Esophagus muscularis mucosa (tissue), 4 donors: ENCODE measurements at places on chromosomes 6 and 20. TPM values are rescaled to one million over a fixed set of nuclear protein-coding genes. Genes with fewer than 3 reads are reported as not detected.
A peak's percentile ranks its signal among the peaks of the same experiment; 100 is the strongest.

GRCh38 chr20:17612992-17613327 is 43.1 kb downstream of the DSTN start:
- peaks cover 72% of the 10 kb centered on the region for H3K36me3 ChIP-seq
- no peaks in the 10 kb centered on the region for H3K27me3 ChIP-seq
- peak overlapping the region; percentile 86 for H3K27ac ChIP-seq
- DNase-seq: peak; percentile 90
- peaks cover 97% of the 10 kb centered on the region for H3K4me1 ChIP-seq

DNA sequence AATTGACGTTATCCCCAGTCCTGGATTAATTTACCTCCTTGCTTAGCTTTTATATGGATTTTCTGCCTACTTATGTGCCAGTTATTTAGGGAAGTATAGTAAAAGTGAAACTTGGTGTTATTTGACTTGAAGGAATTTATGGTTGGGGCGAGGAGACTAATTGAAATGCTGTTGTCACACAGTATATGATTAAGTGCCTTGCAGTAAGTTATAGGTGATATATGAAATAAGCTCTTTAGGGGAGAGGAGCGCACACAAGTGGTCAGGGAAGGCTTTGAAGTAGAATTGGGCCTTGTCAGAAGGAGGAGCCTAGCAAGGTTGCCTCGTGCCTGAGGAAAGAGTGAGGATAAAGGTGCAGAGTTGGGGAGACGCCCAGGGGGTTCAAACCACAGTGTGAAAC is 20.5 kb downstream of the NCOA7 start:
- H3K36me3 ChIP-seq: no peaks in the 10 kb centered on the region
- no peak overlapping the region for H3K4me3 ChIP-seq
- no peaks in the 10 kb centered on the region for H3K27me3 ChIP-seq
- no peak overlapping the region for H3K27ac ChIP-seq

- no peak overlapping the region for H3K27ac ChIP-seq
- DNase-seq: no peak
Observed at GRCh38 chr6:40728643-40729042, 141.5 kb upstream of the LRFN2 start.

GRCh38 chr6:28351493-28351925 is 1.8 kb downstream of the ZKSCAN3 start:
- no peaks in the 10 kb centered on the region for H3K27me3 ChIP-seq
- H3K4me3 ChIP-seq: no peak overlapping the region
- no peak for DNase-seq
- no peaks in the 10 kb centered on the region for H3K36me3 ChIP-seq
- peaks cover 46% of the 10 kb centered on the region for H3K4me1 ChIP-seq

DNA sequence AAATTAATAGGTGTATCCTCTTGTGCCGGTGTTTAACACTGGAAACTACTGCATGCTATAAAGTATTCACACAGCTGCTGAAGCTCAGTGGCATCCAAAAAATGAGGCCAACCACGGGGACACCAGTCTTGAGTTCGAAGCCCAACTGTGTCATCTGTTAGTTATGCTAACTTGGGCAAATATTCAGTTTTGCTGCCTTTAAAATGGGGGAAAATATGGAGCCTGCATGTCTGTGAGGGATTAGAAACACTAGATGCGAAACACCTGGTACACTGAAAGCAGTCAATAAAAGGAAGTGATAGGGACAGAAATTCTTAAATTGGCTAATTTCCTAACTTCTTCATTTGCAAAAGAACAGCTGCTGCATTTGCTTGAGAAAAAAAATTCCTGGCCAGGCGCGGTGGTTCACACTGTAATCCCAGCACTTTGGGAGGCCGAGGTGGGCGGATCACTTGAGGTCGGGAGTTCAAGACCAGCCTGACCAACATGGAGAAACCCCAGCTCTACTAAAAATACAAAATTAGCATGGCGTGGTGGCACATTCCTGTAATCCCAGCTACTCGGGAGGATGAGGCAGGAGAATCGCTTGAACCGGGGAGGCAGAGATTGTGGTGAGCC is 36.6 kb upstream of the MLIP start:
- no peaks in the 10 kb centered on the region for H3K27me3 ChIP-seq
- peaks cover 4% of the 10 kb centered on the region for H3K36me3 ChIP-seq
- no peak overlapping the region for H3K4me3 ChIP-seq
- no peak overlapping the region for H3K27ac ChIP-seq
- no peak for DNase-seq

GRCh38 chr6:165052561-165053480 is 256.6 kb downstream of the C6orf118 start:
- no peak overlapping the region for H3K27ac ChIP-seq
- no peak for DNase-seq
- no peaks in the 10 kb centered on the region for H3K27me3 ChIP-seq
- no peak overlapping the region for H3K4me3 ChIP-seq
- H3K36me3 ChIP-seq: no peaks in the 10 kb centered on the region
- H3K4me1 ChIP-seq: no peaks in the 10 kb centered on the region

DNA sequence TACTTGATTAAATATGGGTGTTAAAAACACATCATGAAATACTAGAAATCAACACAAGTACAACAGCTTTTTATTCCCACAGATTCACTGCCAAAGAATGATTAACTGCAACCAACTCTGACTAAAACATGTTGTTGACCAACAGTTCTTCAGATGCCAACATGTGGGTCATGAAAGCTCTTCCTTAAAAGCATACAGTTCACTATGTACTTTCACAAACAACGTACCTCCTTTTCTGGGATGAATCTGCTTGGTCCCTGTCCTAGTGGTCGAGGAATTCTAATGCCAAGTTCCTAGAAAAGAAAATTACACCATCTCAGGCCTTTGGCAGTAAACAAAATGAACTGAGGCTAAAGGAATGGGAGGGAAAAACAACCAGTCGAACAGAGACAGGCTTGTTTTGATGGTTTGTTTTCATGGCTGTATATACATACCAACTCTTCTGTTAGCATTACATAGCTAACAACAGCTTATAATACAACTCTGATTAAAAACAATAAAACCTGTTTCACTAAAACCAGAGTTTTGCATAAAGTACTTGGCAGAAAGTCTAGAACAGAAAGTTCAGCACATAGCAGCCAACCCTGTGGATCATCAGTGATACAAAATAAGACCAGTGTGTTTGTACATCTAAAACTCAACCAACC is 92.5 kb downstream of the SESN1 start:
- peaks cover 70% of the 10 kb centered on the region for H3K4me1 ChIP-seq
- H3K27me3 ChIP-seq: no peaks in the 10 kb centered on the region
- peak overlapping the region; percentile 4 for H3K4me3 ChIP-seq
- H3K27ac ChIP-seq: peak overlapping the region; percentile 82

DNA sequence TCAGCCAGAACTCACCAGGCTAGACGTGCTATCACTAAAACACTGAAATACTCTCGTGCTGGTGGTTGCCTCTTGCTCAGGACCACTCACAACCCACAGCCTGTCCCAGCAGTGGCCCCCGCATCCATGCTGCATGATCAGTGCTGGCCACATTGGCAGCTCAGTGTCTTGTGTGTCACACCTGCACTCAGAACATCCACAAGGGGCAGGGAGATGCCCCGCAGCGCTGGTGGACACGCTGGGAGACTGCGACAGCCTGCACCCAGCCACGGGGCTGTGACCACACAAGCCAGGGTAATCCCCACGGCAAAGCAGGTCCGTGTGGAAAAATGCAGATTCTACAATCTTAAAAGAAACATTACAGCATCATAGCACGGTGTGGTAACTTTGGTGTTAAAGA is 23.9 kb upstream of the APMAP start:
- H3K4me1 ChIP-seq: peaks cover 17% of the 10 kb centered on the region
- no peak for DNase-seq
- no peak overlapping the region for H3K27ac ChIP-seq
- H3K36me3 ChIP-seq: peaks cover 82% of the 10 kb centered on the region
- H3K27me3 ChIP-seq: no peaks in the 10 kb centered on the region
- H3K4me3 ChIP-seq: no peak overlapping the region

- H3K4me3 ChIP-seq: no peak overlapping the region
- no peaks in the 10 kb centered on the region for H3K4me1 ChIP-seq
- no peaks in the 10 kb centered on the region for H3K27me3 ChIP-seq
- no peaks in the 10 kb centered on the region for H3K36me3 ChIP-seq
- no peak overlapping the region for H3K27ac ChIP-seq
Observed at GRCh38 chr6:3294921-3295871, 36.4 kb downstream of the PSMG4 start.

- peaks cover 5% of the 10 kb centered on the region for H3K4me1 ChIP-seq
- no peaks in the 10 kb centered on the region for H3K27me3 ChIP-seq
- no peak overlapping the region for H3K4me3 ChIP-seq
- H3K27ac ChIP-seq: no peak overlapping the region
- no peak for DNase-seq
Observed at GRCh38 chr6:43836507-43837240, 66.7 kb downstream of the VEGFA start.

The SLC32A1 gene
- not detected for total RNA-seq

The CAP2 gene
- 55.6 TPM for total RNA-seq

DNA sequence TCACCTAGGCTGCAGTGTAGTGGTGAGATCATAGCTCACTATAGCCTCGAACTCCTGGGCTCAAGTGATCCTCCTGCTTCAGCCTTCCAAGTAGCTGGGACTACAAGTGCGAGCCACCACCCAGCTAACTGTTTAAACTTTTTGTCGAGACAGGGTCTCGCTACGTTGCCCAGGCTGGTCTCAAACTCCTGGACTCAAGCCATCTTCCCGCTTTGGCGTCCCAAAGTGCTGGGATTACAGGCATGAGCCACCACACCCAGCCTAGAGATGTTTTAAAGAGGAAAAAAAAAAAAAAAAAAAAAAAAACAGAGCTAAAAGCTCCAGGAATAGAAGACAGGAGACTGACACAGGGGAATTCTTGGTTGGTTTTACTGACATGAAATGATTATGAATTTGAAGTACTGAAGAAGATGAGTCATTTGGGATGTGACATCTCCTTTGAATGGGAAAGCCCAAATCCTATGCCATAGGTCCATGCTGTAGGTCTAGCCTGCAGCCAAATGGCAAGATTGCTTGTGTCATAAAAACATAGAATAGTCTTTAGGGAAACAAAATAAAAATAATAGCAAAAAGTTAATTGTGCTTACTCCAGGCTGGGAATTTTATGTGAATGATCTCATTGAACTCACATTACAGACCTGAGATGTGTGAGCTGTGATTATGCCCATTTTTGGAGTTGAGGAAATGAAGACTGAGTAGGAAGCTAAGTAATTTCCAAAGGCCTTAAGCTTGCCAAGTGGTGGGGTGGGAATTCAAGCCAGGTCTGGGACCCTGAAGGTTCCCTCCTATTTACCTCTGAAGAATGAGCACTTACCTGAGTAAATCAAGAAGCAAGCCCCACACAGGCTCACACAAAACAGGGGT is 24.3 kb upstream of the NHSL1 start:
- H3K4me3 ChIP-seq: no peak overlapping the region
- no peak overlapping the region for H3K27ac ChIP-seq
- H3K36me3 ChIP-seq: no peaks in the 10 kb centered on the region
- H3K4me1 ChIP-seq: peaks cover 15% of the 10 kb centered on the region
- DNase-seq: no peak
- H3K27me3 ChIP-seq: no peaks in the 10 kb centered on the region

The OPRL1 gene
- total RNA-seq: 0.92 TPM

The PRDM13 gene
- not detected for total RNA-seq

The EMILIN3 gene
- 5.6 TPM for total RNA-seq

DNA sequence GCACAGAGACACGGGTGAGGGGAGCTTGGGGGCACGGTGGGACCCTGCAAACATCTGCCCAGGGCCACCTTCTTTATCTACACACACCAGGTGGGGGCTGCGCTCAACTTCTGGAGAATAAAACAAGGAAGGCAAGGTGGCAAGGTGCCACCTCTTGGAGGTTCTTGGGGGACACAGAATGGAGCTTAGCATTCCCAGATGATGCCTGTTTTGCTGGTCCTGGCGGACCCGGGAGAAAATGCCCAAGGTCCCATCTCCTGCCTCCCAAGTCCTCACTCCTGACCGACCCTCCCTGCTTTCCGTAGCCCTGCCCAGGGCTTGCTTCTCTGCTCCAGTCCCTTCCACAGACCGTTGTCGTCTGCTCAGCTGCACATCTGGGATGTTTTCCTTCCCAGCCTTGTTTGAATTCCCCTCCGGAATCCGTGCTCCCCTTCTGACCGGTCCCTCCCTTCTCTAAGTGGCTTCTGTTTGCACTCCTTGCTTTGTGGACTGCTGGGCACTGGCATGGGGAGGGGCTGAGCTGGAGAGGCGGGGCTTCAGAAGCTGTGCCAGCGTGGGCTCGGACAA is 13.1 kb downstream of the ITPR3 start:
- H3K27ac ChIP-seq: peak overlapping the region; percentile 3
- peak overlapping the region; percentile 50 for H3K4me3 ChIP-seq
- DNase-seq: no peak
- H3K4me1 ChIP-seq: peaks cover 27% of the 10 kb centered on the region

- H3K27ac ChIP-seq: no peak overlapping the region
- H3K27me3 ChIP-seq: no peaks in the 10 kb centered on the region
- peak; percentile 85 for DNase-seq
Observed at GRCh38 chr6:40379811-40380210, 207.4 kb downstream of the LRFN2 start.

- no peaks in the 10 kb centered on the region for H3K36me3 ChIP-seq
- no peak overlapping the region for H3K4me3 ChIP-seq
- no peak for DNase-seq
- peaks cover 3% of the 10 kb centered on the region for H3K4me1 ChIP-seq
- no peaks in the 10 kb centered on the region for H3K27me3 ChIP-seq
Observed at GRCh38 chr20:35830264-35830663, 58.4 kb downstream of the PHF20 start.

The PCIF1 gene
- 51.2 TPM for total RNA-seq

The TFAP2D gene
- not detected for total RNA-seq

DNA sequence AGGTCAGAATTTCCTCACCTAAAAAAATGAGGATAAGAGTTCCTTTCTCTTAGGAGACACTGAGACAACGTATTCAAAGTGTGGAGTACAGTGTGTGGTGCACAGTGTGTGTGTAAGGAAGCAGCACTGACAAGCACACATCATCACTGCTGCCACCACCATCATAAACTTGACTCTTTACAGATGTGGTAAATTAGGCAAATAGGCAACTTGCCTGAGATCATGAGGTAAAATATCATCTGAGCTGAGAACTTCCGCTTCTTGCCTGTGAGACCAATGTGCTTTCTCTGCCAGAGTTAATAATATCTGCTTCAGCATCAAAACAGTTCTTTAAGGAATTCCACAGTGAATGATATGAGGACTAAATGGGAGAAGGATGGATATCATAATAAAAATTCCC is 52.7 kb downstream of the LYRM4 start:
- peaks cover 2% of the 10 kb centered on the region for H3K36me3 ChIP-seq
- no peak overlapping the region for H3K4me3 ChIP-seq
- no peak for DNase-seq

- no peaks in the 10 kb centered on the region for H3K4me1 ChIP-seq
- no peak overlapping the region for H3K4me3 ChIP-seq
- no peak for DNase-seq
- H3K27ac ChIP-seq: no peak overlapping the region
Observed at GRCh38 chr20:36644706-36645095, 1.3 kb downstream of the SLA2 start.
